ENCODE measurements at places on chromosomes 5 and 9.
A peak's percentile ranks its signal among the peaks of the same experiment; 100 is the strongest.

DNA sequence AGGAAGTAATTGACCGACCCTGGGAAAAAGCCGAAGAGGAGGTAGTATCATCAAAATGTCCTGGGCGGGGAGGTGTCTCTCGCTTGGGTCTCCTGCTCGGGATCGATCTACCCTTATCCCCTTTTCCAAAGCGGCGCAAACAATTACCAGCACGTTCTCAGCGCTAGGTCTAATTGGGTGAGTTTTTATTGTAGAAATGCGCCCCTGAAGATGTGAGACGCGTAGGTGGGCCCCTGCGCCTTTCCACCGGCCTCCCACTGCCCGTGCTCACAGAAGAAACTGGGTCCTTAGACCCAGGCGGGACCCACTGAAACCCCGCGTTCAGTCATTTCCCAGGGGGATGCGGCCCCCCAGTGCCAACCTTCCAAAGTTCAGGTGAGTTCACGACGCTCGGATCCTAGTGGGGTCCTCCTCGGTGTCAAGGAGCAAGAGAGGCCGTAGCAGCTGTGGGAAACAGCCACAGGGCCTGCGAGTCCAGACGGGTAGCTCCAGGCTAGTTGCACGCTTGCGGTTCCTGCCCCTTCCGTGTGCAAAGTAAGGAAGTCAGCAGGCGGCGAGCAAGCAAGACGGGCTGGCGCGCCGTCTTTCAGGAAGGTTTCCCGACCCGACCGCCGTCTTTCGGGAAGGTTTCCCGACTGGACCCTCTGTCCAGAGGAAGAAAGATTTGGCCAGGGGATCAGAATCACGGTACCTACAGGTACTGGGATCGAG is 1.5 kb downstream of the SMIM32 start:
- peak; percentile 38 for DNase-seq

DNA sequence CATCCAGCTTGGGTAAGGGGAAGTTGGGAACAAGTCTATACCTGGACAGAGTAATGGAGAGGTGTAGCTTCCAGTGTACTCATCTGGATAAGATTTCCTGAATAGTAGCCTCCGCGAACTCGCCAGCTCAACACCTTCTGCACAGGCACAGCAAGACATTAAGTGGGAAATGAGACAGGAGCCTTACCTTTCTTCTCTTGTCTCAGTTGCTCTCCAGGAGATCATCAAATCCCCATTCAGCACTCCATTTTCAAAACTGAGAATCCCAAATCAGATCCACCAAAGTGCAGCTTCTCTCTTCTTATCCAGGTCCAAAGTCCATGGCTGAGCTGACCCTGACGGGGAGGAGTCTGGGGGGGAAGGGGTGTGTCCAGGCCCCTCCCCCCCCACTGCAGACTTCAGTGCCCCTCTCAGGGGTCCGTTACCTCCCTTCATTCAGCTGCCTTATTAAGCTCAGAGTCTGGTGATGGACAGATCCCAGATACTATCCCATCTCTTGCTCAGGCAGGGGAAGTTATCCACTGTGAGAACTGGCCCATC is 5.9 kb upstream of the MGAT1 start:
- DNase-seq = no peak

DNA sequence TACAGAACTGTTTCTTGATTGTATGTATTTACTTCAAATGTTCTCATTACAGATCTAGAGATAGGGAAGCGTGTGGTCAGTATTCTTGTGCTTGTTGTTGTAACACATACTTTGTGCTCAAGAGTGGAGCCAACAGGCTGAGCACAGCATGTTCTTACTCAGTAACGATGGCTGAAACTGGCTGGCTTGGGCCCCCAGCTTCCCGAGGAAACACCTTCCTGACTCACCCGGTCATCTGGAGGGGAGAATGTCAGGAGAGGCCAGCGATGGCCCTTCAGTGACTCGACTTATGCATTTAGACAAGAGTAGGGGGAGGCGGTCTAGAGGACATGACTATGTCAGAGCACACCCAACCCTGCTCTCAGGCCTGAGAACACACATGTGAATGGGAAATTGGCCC is 25.6 kb downstream of the ZNF474 start:
- DNase-seq = peak; percentile 75

DNA sequence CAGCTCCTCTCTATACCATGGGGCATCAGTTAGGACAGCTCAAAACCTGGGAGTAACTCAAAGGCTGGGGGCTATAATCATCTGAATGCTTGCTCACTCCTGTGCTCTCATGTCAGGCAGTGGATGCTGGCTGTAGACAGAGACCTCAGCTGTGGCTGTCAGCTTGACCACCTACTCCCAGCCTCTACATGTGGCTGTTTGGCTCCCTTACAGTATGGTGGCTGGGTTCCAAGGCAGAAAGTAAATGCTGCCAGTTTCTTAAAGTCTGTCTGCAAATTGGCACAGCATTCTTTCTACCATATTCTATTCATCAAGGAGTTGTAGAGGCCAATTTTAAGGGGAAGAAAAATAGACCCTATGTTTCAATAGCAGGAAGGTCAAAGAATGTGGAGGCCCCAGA is 66.9 kb downstream of the TMC1 start:
- peak; percentile 55 for DNase-seq

- DNase-seq = no peak
These were observed 89.8 kb downstream of the GTF3C4 start for GRCh38 chr9:132760057-132760456.

- DNase-seq = peak; percentile 83
These were observed 2.3 kb upstream of the SLC4A9 start for GRCh38 chr5:140357726-140358093.

DNA sequence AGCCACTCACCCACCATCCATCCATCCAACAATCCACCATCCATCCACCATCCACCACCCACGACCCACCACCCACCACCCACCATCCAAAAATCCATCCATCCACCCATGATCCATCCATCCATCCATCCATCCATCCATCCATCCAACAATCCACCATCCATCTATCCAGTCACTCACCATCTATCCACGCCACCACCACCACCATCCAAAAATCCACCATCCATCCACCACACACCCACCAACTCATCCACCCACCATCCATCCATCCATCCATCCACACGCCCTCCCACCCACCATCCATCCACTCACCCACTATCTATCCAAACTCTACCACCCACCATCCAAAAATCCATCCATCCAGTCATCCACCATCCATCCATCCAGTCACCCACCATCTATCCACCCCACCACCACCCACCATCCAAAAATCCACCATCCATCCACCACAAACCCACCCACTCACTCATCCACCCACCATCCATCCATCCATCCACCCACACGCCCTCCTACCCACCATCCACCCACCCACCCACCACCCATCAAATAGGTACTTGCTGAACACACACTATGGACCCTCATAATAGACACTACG is 9.0 kb downstream of the DPH7 start:
- no peak for DNase-seq
